ENCODE measurements at places on chromosomes 6 and 20.
A peak's percentile ranks its signal among the peaks of the same experiment; 100 is the strongest.

DNA sequence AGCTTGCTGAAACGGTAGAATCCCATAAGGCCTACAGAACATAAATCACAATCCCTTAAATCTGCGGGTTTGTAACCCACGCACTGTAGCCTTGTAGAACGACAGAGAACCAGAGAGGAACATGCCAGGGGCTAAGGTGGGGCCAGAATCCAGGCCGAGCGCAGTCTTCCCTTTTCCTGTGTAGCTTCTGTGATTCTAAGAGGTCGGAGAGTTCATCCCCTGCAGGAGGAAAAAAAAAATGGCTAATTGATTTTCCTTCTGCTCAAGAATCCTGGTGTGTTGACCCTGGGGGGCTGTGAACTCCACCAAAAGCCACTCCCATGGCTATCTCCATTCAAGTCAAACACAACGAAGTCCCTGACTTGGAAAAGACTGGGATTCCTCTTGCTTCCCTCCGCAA is 96.3 kb downstream of the SPTLC3 start:
- DNase-seq, result no peak

GRCh38 chr6:114272582-114272981 is 70.2 kb downstream of the HS3ST5 start:
- DNase-seq, result no peak

DNA sequence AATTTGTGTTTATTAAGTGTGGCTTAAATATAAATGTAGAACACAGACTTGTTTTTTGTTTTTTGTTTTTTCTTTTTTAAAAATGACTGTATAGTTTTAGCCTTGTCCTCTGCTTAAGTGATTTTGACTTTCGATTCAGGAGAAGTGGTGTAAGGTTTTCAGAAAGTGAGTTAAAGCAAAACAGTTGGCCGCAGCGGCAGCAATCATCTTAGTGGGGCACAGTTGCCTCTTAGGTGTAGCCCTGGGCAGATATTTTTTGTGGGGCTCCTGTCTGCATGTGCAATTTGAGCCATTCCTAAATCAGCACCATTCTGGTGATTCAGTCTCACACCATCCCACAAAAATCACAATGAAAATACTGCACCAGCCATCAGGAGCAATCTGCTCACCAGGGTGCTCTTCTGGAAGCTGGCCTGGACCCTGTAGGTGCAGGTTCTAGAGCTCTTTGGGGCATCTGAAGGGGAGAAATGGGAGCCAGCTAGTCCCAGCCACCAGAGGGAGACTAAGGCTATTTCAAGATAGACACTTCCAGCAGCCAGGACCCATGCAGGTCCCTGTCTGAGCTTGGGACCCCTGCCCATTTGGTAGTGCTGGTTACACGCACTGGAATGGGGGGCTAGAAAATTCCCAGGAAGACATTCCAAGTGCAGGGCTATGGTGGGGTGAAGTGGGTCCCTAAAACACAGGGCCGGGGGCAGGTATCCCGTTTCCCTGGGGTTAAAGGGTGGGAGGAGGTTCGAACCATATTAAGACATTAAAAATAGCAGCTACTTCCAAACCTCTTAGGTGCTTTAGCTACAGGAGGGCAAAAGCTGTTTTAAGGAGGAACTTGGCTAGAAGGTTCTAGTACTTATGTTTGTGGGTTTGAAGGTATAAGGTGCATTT is 156.6 kb downstream of the NFATC2 start:
- DNase-seq, result peak; percentile 61

- no peak for DNase-seq
These were observed 549.4 kb upstream of the SYNCRIP start for GRCh38 chr6:86192123-86192522.

DNA sequence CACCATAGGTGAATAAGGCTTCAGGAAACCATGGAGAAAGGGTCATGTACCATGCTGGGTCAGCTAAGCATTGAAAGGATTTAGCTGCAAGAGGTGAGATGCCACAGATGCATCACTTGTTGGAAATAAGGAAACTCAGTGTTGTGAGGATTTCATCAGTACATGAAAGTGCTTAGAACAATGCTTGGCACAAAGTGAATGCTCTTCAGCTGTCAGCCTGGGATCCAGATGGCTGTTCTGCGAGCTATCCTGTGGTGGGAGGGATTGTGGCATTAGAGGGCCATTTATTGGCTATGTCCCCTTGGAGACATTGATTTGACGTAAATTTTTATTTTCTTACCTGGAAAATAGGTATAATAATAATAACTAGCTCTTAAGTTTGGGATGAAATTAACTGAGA is 53.0 kb downstream of the ELOVL2 start:
- no peak for DNase-seq

GRCh38 chr6:152378169-152378568 is 259.0 kb downstream of the SYNE1 start:
- peak; percentile 37 for DNase-seq

GRCh38 chr6:47247227-47247797 is 62.4 kb downstream of the TNFRSF21 start:
- DNase-seq, result no peak

- peak; percentile 82 for DNase-seq
These were observed 102.1 kb downstream of the TMEM242 start for GRCh38 chr6:157221049-157221816.

GRCh38 chr6:43846556-43846955 is 76.5 kb downstream of the VEGFA start:
- peak; percentile 40 for DNase-seq

- no peak for DNase-seq
These were observed 93.4 kb upstream of the NXT1 start for GRCh38 chr20:23257106-23257761.

- peak; percentile 95 for DNase-seq
These were observed 806.3 kb upstream of the GJE1 start for GRCh38 chr6:141326426-141326825.

DNA sequence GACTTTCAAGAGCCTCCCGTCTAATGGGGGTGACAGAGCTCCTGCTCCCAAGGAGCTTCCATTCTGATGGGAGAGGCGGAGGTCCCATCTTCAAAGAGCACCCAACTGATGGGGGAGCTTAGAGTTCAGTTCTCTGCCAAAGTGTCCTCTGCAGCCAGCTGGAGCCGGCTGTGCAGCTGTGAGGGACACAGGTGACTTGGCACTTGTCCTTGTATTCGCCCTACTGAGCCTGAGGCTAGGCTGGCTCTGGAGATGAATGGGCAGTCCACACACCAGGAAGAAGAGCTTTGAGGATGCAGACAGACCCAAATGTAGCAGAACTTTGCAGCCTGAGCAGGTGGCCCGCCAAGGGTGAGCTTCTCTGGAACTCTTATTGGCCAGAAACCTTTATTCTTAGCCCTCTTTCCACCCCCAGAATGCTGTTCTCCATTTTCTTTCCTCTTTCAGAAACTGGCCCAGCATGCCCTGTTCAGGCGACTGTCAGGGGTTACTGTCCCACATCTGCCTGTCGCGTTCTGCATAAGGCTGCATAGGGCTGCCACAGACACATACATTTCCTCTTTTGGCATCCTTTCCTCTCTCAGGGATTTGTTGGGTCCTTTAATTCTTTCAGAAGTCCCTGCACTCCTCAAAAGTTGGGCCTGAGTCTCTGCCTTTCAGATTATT is 108.7 kb upstream of the LRFN2 start:
- DNase-seq, result no peak

DNA sequence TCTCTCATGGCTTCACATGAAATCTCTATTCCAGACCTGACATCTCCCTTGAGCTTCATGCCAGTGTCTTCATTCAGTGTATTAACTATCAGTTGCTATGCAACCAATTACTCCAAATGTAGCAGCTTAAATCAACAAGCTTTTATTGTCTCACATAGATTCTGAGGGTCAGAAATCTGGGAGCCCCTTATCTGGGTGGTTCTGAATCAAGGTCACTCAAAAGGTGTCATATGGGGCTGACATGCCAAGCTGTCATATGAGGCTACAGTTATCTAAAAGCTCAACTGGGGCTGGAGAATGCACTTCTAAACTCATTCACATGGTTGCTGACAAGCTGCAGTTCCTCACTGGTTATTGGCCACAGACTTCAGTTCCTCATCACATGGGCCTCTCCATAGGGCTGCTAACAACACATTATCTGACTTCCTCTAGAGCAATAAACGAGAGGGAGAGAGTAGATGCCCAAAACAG is 7.3 kb upstream of the CGA start:
- DNase-seq, result no peak

- DNase-seq, result no peak
These were observed 34.7 kb downstream of the SUN5 start for GRCh38 chr20:32969356-32970114.

- DNase-seq, result no peak
These were observed 37.1 kb downstream of the DTD1 start for GRCh38 chr20:18624948-18625347.

- no peak for DNase-seq
These were observed 11.9 kb downstream of the BHLHE23 start for GRCh38 chr20:62994869-62995281.

DNA sequence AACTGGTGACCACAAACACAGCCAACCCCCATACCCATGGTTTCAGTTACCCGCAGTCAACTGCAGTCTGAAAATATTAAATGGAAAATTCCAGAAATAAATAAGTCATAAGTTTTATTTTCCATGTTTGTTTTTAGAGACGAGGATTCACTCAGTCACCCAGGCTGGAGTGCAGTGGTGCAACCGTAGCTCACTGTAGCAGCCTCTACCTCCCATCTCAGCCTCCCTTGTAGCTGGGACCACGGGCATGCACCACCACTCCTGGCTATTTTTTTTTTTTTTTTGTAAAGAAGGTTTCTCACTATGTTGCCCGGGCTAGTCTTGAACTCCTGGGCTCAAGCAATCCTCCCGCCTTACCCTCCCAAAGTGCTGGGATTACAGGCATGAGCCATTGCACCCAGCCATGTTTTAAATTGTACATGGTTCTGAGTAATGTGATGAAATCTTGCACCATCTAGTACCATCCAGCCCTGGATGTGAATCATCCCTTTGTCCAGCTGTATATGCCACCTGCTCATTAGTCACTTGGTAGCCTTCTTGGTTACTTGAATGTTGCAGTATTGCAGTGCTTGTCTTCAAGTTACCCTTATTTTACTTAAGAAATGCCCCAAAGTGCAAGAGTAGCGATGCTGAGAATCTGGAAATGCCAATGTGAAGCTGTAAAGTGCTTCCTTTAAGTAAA is 14.5 kb downstream of the CSNK2A1 start:
- peak; percentile 38 for DNase-seq

- no peak for DNase-seq
These were observed 3.0 kb upstream of the APOBEC2 start for GRCh38 chr6:41049955-41050354.

GRCh38 chr6:36688063-36688738 is 9.4 kb upstream of the RAB44 start:
- DNase-seq, result peak; percentile 20

DNA sequence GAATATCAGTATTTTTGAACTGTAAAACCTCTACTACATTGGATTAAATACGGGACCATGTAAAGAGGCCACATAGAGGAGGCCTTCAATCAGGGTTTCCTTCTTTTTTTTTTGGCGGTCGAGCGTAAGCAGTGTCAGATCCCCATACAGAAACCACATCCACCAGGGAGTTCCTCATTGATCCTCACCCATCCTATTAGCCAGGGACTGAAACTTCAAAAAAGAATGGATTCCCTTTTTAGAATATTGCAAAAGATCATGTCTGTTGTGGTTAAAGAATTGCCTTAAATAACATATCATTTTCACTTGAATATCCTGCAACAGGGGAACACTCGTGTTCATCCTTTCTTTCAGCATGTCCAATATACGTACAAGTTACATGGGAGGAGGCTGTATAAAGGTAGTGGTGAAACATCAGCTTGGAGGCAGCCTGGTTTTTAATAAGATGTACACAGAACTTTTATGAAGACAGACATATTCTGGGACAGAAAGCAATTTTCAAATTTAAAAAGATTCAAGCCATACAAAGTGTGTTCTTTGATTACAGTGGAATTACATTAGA is 96.1 kb downstream of the PPP1R14C start:
- no peak for DNase-seq

DNA sequence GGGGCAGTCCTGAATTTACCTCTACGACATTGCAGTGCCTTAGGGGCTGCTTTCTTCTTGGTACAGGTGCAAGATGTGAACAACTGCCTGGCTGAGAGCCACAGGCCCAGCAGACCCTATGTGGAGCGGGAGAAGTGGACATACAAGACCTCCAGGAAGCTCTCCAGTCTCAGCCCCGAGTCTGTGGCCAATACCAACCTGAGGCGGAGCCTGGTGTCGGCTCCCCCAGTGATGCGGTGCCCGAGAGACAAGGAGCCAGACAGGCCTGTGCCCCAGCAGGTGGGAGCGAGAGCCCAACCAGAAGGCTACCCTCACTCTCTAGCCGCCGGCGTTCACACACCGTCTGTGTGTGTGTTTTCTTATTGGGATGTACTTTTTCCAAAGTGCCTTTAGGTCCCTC is 59.6 kb downstream of the EFCAB8 start:
- no peak for DNase-seq

- peak; percentile 36 for DNase-seq
These were observed 6.1 kb downstream of the PLAGL2 start for GRCh38 chr20:32201296-32201976.

GRCh38 chr20:49925901-49926454 is 10.2 kb upstream of the RNF114 start:
- no peak for DNase-seq

GRCh38 chr6:156718647-156719394 is 58.4 kb upstream of the ARID1B start:
- DNase-seq, result peak; percentile 82

DNA sequence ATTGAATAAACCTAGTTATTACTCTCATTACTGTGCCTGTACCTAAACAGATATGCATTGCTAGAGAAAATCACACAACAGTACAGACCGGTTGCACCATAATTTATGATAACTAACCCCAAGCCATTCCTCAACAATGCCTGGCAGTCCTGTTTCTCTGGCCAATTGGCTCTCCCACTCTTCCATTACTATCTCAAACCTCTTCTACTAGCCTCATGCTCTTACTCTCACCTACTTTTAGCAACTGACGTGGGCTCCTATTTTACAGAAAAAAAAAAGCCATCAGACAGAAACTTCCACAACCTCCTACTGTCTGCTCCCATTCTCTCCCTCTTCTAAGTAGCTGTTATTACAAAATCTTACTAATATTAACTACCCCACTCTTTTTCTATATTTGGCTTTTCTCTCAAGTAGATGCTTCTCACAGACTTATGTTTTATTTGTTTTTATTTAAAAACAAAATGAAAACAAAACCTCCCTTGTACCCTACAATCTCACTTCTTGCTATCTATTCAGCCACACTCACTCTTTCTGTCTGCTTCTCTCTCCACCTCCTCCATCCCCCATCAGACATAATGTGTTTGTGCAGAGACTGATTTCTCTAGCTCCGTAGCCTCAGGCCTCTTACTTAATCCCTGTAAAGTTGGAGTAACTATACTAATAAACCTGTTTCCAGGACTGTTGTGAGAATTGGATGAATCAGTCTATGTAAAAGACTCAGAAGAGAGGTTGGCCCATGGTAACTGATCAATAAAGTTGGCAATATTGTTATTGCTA is 9.1 kb downstream of the GOPC start:
- DNase-seq, result no peak

- DNase-seq, result no peak
These were observed 64.7 kb downstream of the MYH7B start for GRCh38 chr20:35020108-35020928.

GRCh38 chr6:155303361-155303870 is 10.9 kb downstream of the TFB1M start:
- no peak for DNase-seq

- DNase-seq, result peak; percentile 67
These were observed 152.1 kb upstream of the RNF24 start for GRCh38 chr20:4167261-4168021.
